ENCODE measurements at places on chromosomes 16 and 17.

DNA sequence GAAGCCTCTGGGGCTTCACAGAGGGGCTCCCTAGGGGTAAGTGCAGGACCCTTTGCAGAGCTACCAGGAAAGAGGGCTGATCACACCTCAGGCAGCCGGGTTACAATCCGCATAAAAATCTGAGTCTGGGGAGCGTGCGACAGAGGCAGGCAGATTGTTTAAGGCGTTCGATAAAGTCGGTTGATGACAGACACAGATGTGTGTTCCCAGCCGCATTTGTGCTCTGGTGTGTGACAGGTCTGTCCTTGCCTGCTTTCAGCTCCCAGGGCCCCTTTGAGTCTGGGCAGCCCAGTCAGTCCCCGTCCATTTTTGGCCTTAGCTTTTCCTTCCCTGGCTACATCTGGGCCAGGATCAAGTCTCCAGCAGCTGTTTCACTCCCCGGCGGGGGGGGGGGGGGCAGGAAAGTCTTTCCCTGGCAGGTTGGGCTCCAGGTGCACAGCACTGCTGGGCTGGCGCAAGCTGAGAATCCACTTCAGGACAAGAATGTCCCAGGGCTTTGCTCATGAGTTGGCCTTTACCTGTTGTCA lies 1.3 kb upstream of the ZACN start:
- H3K4me3 ChIP-seq = no peak overlapping the region
- peaks cover 5% of the 10 kb centered on the region for H3K36me3 ChIP-seq
- peak; percentile 50 for DNase-seq
- no peak overlapping the region for H3K27ac ChIP-seq
- peaks cover 43% of the 10 kb centered on the region for H3K27me3 ChIP-seq

- no peaks in the 10 kb centered on the region for H3K27me3 ChIP-seq
- no peaks in the 10 kb centered on the region for H3K36me3 ChIP-seq
- no peak for DNase-seq
- H3K4me1 ChIP-seq = no peaks in the 10 kb centered on the region
- H3K4me3 ChIP-seq = no peak overlapping the region
Measured at GRCh38 chr17:15392326-15392741, 50.9 kb upstream of the TEKT3 start.

DNA sequence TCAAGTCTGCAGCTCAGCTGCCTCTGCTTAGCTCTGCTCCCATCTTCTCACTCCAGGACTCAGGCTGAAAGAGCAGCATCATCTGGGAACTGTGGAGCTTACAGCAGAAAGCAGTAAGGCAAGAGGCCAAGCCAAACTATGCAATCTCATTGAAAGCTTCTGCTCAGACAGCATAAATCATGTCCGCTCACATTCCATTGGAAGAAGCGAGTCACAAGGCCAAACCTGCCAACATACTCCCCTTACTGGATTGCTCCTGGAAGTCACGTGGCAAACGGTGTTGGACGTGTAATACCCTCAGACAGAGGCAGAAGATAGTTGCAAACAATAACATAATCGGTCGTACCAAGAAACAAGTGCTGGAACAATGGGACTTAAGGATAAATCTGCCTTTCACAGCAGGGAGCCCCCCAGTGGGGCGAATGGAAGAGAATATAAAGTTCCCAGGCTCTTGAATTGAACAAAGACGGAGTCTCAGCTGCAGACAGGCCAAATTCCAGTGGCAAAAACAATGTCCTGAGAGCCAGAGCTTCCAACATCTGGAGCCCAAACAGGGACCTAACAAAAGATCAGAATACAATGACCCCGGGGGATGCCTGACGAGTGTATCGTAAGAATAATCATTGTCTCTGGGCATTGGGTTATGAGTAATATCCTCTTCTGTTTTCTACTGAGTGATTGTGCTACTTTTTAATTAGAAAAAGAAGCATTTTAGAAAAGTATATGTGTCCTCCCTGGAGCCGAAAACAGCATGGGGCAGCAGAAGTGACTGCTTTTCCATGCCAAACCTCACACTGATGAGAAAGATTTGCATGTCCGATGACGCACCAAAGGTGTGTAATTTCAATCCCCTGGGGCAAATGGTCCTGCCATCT lies 68.4 kb downstream of the CMC2 start:
- no peaks in the 10 kb centered on the region for H3K36me3 ChIP-seq
- H3K27ac ChIP-seq = no peak overlapping the region
- no peaks in the 10 kb centered on the region for H3K27me3 ChIP-seq
- no peak for DNase-seq
- no peak overlapping the region for H3K4me3 ChIP-seq

- no peaks in the 10 kb centered on the region for H3K4me1 ChIP-seq
- peaks cover 9% of the 10 kb centered on the region for H3K27me3 ChIP-seq
- H3K4me3 ChIP-seq = no peak overlapping the region
- no peak overlapping the region for H3K27ac ChIP-seq
- no peak for DNase-seq
Measured at GRCh38 chr16:68231384-68232136, 4.4 kb downstream of the ESRP2 start.

- no peak overlapping the region for H3K27ac ChIP-seq
- no peaks in the 10 kb centered on the region for H3K36me3 ChIP-seq
- no peak for DNase-seq
- no peak overlapping the region for H3K4me3 ChIP-seq
Measured at GRCh38 chr17:14845591-14846281, 419.4 kb downstream of the PMP22 start.

GRCh38 chr16:31711344-31711845 lies 162.2 kb upstream of the ZNF267 start:
- peaks cover 2% of the 10 kb centered on the region for H3K36me3 ChIP-seq
- H3K27me3 ChIP-seq = no peaks in the 10 kb centered on the region
- H3K27ac ChIP-seq = no peak overlapping the region
- no peak for DNase-seq

DNA sequence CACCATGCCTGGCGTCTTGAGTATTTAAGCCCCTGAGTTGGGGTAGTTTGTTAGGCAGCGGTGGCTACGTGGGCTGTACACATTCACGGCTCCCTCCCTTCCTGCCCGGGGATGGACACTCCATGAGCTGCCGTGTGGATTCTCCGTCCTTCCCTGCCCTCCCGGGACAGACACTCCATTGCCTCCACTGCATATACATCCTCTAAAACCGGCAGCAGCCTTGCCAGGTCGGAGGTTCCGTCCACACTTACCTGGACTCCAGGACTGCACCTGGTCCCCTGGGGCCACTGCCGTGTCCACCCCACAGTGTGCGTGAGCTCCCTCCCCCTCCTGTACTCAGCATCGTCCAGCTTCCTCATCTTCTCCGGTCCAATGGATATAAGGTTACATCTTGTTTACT lies 3.5 kb upstream of the SPATA2L start:
- H3K27ac ChIP-seq = no peak overlapping the region
- no peaks in the 10 kb centered on the region for H3K27me3 ChIP-seq
- no peaks in the 10 kb centered on the region for H3K36me3 ChIP-seq
- no peak overlapping the region for H3K4me3 ChIP-seq
- no peak for DNase-seq
- H3K4me1 ChIP-seq = peaks cover 24% of the 10 kb centered on the region

GRCh38 chr17:64262198-64262999 lies 661 bp downstream of the TEX2 start:
- H3K36me3 ChIP-seq = no peaks in the 10 kb centered on the region
- DNase-seq = peak; percentile 71
- peak overlapping the region; percentile 43 for H3K27ac ChIP-seq

DNA sequence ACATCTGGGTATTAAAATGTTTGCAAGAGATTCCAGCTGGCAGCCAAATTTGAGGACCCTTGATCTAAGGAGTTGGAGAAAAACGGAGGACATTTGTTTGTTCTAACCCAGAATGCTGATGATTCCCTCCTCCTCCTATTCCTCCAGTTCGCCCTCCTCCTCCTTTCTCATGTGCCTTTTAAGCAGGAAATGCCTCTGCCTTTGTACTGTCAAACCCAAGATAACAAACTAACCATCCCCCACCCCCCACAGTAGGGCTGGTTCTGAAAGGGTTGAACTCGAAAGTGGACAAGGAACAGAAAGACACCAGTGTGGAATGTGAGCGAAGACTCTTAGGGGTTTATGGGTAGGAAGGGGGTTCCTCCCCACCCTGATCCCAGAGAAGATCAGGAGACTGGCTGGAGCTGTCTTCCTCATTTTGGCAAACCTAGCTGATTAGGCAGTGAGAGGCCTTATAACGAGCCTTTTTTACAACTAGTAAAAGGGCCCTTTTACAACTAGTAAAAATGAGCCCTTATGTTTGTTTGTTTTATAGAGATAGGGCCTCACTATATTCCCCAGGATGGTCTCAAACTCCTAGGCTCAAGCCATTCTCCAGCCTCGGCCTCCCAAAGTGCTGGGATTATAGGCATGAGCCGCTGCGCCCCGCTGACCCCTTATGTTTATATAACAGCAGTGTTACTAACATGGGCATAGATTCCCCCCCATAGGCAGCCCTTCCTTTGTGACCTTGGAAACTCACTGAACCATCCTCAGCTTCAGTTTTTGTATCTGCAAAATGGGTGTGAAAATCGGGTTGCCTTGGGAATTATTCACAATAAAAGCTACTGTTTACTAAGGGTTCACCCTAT lies 975 bp downstream of the CHD9 start:
- H3K36me3 ChIP-seq = no peaks in the 10 kb centered on the region
- H3K27me3 ChIP-seq = no peaks in the 10 kb centered on the region
- DNase-seq = peak; percentile 23
- H3K27ac ChIP-seq = peak overlapping the region; percentile 81

DNA sequence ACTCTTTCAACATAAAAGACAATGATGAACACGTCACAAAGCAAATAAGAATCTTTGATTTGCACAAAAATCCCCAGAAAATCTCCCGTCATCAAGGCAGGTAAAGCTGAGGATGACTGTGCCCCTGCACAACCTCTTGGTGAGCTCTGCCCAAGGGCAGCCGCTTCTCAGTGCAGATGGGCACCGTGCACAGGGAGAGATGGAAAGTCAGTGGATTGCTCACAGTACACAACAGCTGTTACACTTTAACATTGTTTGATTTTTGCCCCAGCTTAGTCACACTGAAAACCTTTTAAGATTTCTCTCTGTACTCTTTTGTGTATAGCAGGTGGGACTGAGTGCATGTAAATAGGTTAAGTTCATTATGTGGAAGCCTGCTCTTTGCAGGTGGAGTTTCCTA lies 104.2 kb downstream of the CDK5R1 start:
- no peak for DNase-seq
- no peaks in the 10 kb centered on the region for H3K36me3 ChIP-seq
- no peak overlapping the region for H3K27ac ChIP-seq
- H3K4me3 ChIP-seq = no peak overlapping the region
- no peaks in the 10 kb centered on the region for H3K27me3 ChIP-seq
- no peaks in the 10 kb centered on the region for H3K4me1 ChIP-seq

- H3K4me3 ChIP-seq = no peak overlapping the region
- no peak for DNase-seq
- H3K27me3 ChIP-seq = no peaks in the 10 kb centered on the region
- H3K27ac ChIP-seq = no peak overlapping the region
- H3K4me1 ChIP-seq = no peaks in the 10 kb centered on the region
Measured at GRCh38 chr16:9521749-9522370, 430.4 kb downstream of the HAPSTR1 start.

GRCh38 chr17:57604771-57605674 lies 140.1 kb downstream of the CCDC182 start:
- DNase-seq = peak; percentile 84
- peaks cover 51% of the 10 kb centered on the region for H3K4me1 ChIP-seq
- no peaks in the 10 kb centered on the region for H3K27me3 ChIP-seq
- peaks cover 71% of the 10 kb centered on the region for H3K36me3 ChIP-seq

GRCh38 chr17:37826497-37827430 lies 81.9 kb upstream of the HNF1B start:
- H3K27ac ChIP-seq = no peak overlapping the region
- no peak overlapping the region for H3K4me3 ChIP-seq
- H3K36me3 ChIP-seq = no peaks in the 10 kb centered on the region
- no peaks in the 10 kb centered on the region for H3K27me3 ChIP-seq

GRCh38 chr16:58021661-58022551 lies 3.6 kb upstream of the MMP15 start:
- H3K4me3 ChIP-seq = no peak overlapping the region
- H3K27ac ChIP-seq = no peak overlapping the region
- H3K36me3 ChIP-seq = peaks cover 2% of the 10 kb centered on the region
- DNase-seq = no peak

GRCh38 chr16:80231888-80232287 lies 308.9 kb upstream of the DYNLRB2 start:
- no peaks in the 10 kb centered on the region for H3K27me3 ChIP-seq
- DNase-seq = no peak
- H3K4me1 ChIP-seq = no peaks in the 10 kb centered on the region
- no peak overlapping the region for H3K27ac ChIP-seq
- no peak overlapping the region for H3K4me3 ChIP-seq

GRCh38 chr16:9908613-9909012 lies 273.6 kb downstream of the GRIN2A start:
- no peaks in the 10 kb centered on the region for H3K4me1 ChIP-seq
- H3K27me3 ChIP-seq = no peaks in the 10 kb centered on the region
- H3K36me3 ChIP-seq = no peaks in the 10 kb centered on the region
- H3K27ac ChIP-seq = no peak overlapping the region
- no peak for DNase-seq

- no peak overlapping the region for H3K4me3 ChIP-seq
- H3K27ac ChIP-seq = no peak overlapping the region
- no peaks in the 10 kb centered on the region for H3K36me3 ChIP-seq
- H3K27me3 ChIP-seq = no peaks in the 10 kb centered on the region
- no peak for DNase-seq
- H3K4me1 ChIP-seq = peaks cover 16% of the 10 kb centered on the region
Measured at GRCh38 chr17:82517230-82517865, 2.2 kb upstream of the FOXK2 start.

- H3K4me3 ChIP-seq = no peak overlapping the region
- no peaks in the 10 kb centered on the region for H3K4me1 ChIP-seq
- no peak for DNase-seq
Measured at GRCh38 chr16:53561101-53561888, 58.3 kb upstream of the AKTIP start.

DNA sequence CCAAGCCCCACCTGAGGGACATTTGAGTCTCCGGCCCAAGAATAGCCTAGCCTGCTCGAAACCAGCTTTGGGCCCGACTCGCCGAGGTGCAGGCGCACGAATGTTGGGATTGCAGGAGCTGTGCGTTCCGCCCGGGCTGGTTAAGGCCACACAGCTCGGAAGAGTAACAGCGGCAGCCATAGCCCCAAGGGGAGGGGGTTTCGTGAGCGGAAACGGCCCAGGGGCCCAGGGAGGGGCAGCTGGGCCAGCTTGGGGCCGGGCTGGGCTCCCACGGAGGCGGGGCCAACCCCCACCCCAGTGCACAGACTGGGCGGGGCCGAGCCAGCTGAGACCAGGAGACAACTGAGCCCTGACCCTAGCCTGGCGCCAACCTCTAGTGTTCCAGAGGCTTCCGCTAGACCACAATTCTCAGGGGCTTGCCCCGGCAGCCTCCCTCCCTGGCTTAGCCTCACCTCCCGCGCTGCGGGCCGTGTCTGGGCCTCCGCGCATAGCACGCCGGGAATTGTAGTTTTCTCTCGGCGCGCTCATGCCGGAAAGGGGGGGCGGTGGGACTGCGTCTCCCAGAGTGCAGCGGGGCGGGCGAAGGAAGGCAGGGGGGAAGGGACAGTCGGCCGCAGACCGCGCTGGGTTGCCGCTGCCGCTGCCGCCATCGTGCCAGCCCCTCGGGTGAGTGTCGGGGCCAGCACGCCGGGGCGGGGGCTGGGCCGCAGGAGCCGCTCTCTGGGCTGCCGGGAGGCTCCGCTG lies at the start of gene NUTF2:
NUTF2 (plus strand) TSS at position 614 of the 744 bp plus-strand sequence. CDS start 18,198 bp downstream, outside the sequence.
- DNase-seq = peak; percentile 97
- H3K36me3 ChIP-seq = no peaks in the 10 kb centered on the region
- peaks cover 53% of the 10 kb centered on the region for H3K4me1 ChIP-seq

GRCh38 chr16:74738816-74739215 lies 35.8 kb downstream of the FA2H start:
- H3K4me1 ChIP-seq = peaks cover 8% of the 10 kb centered on the region
- no peak overlapping the region for H3K4me3 ChIP-seq
- no peaks in the 10 kb centered on the region for H3K36me3 ChIP-seq
- H3K27me3 ChIP-seq = no peaks in the 10 kb centered on the region
- no peak overlapping the region for H3K27ac ChIP-seq

Measured in common myeloid progenitor, CD34-positive (primary cell).